Fibroblast of villous mesenchyme (primary cell): ENCODE measurements at places on chromosomes 16 and 17. TPM values are rescaled to one million over a fixed set of nuclear protein-coding genes. Genes with fewer than 3 reads are reported as not detected.

KCNH4 gene
- under 0.01 TPM in 1 of 2 replicates, not detected in the other for total RNA-seq

C1QL1 gene
- total RNA-seq = 0.43 and 0.97 TPM in 2 replicates

SCN4A gene
- total RNA-seq = under 0.01 TPM in 1 of 2 replicates, not detected in the other

KRT34 gene
- 26.7 and 28.9 TPM in 2 replicates for total RNA-seq

GINS3 gene
- total RNA-seq = 2.6 and 4.7 TPM in 2 replicates

C16orf92 gene
- not detected in 2 replicates for total RNA-seq
